Activated CD8-positive, alpha-beta memory T cell treated with anti-CD3 and anti-CD28 coated beads for 1 hour (primary cell): ENCODE measurements at places on chromosomes 13 and 19.

DNA sequence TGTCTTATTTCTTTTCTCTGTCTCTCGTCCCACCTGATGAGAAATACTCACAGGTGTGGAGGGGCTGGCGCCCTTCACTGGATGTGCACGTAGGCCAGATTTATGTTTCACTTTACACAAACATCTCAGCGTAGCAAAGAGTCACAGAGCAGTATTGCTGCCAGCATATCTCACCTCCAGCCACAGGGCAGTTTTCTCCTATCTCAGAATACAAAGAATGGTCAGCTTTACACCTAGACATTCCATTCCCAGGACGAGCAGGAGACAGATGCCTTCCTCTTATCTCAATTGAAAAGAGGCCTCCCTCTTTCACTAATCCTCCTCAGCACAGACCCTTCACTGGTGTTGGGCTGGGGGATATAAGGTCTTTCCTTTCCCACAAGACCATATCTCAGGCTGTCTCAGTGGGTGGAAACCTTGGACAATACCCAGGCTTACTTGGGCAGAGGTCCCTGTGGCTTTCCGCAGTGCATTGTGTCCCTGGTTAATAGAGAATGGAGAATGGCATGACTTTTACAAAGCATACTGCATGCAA lies 7.2 kb upstream of the ZNF611 start:
- DNase-seq = no peak

- DNase-seq = no peak
Measured at GRCh38 chr19:17718550-17718946, 732 bp upstream of the MAP1S start.

GRCh38 chr13:44157606-44158005 lies 216.0 kb upstream of the SERP2 start:
- no peak for DNase-seq

- no peak for DNase-seq
Measured at GRCh38 chr13:20550799-20551198, 16.2 kb upstream of the IFT88 start.

- no peak for DNase-seq
Measured at GRCh38 chr13:34410678-34411077, 531.4 kb upstream of the NBEA start.

DNA sequence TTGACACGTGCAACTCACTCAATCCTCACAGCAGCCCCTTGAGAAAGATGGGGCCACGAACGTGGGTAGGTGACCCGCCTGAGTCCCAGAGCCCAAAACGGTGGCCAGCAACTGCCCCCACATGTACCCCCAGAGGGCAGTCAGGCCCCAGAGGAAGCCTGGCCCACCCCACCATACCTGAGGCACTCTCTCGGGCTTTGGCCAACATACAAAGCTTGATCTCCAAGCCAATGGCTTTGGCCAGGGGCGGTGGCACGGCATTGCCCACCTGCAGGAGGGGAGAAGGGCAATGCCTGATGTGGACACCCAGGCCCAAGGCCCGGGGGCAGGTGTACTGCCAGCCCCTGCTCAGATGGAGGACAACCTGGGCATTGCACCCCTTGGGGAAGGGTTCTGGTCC lies 14.3 kb upstream of the EIF3G start:
- DNase-seq = no peak

- DNase-seq = no peak
Measured at GRCh38 chr13:44768239-44768638, 192.1 kb upstream of the TSC22D1 start.

DNA sequence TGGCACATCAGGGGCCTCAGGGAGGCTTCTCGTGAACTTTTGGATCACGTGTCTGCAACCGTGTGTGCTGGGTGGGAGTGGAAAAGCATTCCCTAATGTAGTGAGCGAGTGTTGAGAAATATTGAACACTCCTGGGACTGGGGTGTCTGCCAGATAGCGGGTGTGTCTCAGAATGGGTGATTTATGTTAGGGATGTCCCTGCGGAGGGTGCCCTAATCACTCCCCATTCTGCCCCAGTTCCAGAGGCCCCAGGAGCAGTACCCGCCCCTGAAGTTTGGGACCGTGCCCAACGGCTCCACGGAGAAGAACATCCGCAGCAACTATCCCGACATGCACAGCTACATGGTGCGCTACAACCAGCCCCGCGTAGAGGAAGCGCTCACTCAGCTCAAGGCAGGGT lies 24.2 kb upstream of the GRWD1 start:
- no peak for DNase-seq

GRCh38 chr19:35445826-35446593 lies 2.0 kb upstream of the FFAR2 start:
- no peak for DNase-seq

DNA sequence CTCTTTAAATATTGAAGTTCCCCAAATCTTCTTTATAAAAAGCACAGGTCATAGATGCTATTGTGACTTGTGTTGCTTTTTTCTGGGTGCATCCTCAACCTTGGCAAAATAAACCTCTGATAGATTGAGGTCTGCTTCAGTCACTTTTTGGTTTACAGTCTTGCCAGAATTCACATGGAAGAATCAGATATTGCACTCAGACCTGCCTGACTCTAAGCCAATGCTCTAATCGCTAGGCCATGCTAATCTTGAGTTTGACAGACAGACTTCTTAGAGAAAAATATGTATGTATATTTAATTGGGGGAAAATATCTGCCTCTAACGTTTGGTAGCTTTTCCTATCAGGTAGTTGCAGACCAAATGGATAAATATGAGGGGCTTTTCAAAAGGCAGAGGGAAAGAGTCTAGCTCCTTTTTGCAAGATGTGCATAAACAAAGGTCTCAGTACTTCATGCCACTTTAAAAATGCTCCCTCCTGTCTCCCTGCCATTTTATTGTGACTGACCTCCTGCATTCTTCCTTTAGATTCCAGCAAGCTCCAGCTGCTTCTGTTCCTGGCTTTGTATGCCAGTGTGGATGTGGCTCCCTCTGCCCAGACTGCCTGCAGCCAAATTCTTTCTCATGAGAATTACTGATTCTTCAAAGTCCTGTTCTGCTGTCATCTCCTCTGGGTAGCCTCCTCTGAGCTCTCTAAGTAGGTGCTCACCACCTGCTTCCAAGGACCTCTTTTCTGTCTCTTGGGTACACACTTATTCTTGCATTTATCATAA lies 42.4 kb upstream of the RFC3 start:
- DNase-seq = no peak

GRCh38 chr19:51327066-51328001 lies 14.6 kb downstream of the VSIG10L start:
- DNase-seq = no peak

DNA sequence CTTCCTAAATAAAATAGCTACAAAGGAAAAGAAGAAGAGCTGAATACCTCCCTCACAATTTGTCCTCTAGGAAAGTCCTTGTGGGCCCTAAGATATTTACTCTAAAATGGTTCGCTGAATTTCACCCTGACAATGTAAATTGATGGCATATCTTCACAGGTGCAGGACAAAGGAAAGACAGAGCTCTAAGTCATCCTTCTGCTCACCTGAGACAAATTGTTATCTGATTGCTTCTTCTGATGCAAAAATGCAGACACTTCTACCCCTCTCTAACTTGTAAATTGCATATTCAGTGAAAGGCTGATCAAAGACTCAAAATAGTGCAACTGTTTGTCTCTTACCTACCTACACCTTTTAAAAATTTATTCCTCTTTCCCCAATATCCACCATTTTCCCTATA lies 747.2 kb upstream of the PRR20A start:
- no peak for DNase-seq
